ENCODE measurements at places on chromosomes 11 and 22.
A peak's percentile ranks its signal among the peaks of the same experiment; 100 is the strongest.

GRCh38 chr11:86124251-86125233, 55.7 kb upstream of the PICALM start:
- peak; percentile 17 for DNase-seq

DNA sequence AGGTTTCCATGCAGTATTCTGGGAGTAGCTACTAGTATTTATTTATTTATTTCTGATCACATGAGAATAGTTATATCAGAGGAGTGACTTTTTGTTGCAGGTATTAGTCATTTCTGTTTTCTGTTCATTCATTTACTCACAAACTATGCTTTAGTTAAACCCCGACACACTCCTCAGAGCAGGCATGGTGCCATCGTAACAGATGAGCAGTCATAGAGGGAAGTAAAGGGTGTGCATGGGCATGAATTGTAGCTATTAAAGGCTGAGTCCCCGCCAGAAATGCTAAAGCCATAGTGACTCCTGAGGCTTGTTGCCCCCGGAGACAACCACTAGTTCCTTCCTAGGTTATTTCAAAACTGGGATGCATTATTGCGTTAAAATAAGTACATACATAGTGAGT, 10.6 kb downstream of the JHY start:
- DNase-seq, result peak; percentile 15

- no peak for DNase-seq
Measured at GRCh38 chr22:37909766-37910165, 3.7 kb downstream of the MICALL1 start.

GRCh38 chr11:124313131-124313530, 618 bp downstream of the OR8D1 start:
- no peak for DNase-seq

DNA sequence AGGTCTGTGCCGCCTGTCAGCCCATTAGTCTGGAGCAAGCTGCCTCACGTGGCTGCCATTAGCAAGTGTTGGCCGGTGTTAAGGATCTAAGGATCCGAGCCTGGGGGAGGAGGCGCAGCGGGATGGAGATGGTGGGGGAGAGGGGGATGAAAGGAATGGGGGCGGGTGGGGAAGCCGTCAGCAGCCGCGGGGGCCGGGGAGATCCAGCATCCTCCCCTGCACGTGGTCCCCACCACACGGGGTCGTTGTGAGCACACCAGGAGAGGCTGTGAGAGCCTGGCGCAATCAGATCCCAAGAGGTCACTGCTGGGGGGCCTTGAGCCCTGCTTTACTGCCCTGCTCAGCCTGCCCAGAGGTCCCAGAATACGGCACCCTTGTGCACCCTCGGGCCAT, 7.3 kb downstream of the CABP7 start:
- peak; percentile 67 for DNase-seq

- DNase-seq, result peak; percentile 93
Measured at GRCh38 chr11:132632641-132633124, 899.6 kb downstream of the OPCML start.

- no peak for DNase-seq
Measured at GRCh38 chr11:17528906-17529843, 15.0 kb downstream of the USH1C start.

DNA sequence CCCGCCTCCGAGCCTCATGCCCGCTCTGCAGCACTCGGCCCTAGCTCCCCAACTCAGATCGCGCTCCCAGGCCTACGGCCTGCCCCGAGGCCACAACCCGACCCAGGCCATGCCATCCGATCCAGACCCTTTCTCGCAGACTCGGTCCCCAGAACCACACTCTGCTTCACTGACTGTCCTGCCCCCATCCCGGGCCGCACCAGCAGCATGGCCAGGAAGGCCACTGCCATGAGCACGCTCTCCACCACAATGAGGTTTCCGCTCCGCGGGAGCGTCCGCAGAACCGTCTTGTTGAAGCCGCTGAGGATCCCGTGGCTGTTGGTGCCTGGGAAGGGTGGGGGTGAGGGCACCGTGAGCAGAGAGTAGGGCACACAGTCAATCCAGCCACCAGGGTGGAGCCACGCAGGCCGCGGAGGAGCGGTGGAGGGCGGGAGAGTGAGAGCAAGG, 6.4 kb downstream of the UNC93B1 start:
- no peak for DNase-seq

DNA sequence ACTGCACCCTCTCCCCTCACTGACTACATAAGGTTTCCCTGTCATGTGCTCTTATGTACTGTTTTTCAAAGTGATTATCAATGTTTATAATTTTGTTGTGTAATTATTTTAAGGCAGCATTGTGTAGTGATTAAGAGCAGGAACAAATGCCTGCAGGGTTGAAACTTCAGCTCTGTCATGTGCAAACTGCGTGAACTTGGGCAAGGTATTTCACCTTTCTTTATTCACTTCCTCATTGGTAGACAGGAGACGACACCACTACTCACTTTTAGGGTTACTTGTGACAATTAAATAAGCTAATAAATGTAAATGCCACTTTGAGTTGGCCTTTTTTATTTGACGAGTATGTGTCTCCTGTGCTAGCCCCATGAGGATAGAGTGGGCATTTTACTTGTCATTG, 86.5 kb upstream of the E2F8 start:
- DNase-seq, result no peak

DNA sequence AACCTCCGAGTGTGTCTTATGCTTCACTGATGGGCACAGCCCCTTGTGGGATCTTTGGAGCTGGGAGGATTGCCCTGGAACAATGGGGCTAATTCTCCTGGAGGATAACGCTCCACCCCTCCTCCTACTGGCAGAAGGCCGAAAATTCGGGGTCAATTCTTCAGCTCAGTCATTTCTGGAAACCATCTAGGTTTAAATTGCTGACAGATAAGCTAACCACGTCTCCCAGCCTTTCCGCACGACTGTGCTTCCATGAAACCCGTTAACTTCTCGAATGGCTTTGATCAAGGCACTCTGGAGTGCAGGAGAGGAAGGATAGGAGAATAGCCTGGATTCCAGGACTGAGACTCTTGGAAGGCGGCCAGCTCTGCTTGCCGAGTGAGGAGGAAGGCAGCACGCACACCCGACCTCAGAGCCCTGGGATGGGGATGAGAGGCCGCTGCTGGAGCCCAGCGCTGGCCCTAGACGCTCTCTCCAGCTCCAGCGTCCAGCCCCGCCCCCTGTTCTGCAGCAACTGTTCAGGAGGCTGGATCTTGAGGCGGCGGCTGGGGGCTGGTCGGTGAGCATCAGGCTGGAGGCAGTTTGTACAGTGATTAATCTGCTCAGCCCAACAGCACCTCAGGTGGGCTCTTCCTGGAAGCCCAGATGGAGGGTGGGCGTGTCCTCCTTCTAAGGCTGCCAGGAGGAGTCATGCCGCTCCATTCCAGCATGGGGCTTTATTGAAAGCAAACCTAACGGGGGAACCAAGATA, 176.7 kb upstream of the NCAM1 start:
- peak; percentile 96 for DNase-seq

All from astrocyte of the hippocampus (primary cell).